ENCODE measurements at places on chromosomes 2 and 18.

GRCh38 chr2:20429528-20429927 lies 17.3 kb upstream of the RHOB start:
- DNase-seq, result no peak

GRCh38 chr18:58335223-58335622 lies 291.2 kb downstream of the NEDD4L start:
- DNase-seq, result no peak

- DNase-seq, result no peak
Measured at GRCh38 chr2:97715951-97716694, 2.7 kb downstream of the ZAP70 start.

- DNase-seq, result no peak
Measured at GRCh38 chr2:18514526-18515461, 45.7 kb downstream of the RDH14 start.

GRCh38 chr18:23458830-23459529 lies 5.9 kb downstream of the RIOK3 start:
- DNase-seq, result no peak

DNA sequence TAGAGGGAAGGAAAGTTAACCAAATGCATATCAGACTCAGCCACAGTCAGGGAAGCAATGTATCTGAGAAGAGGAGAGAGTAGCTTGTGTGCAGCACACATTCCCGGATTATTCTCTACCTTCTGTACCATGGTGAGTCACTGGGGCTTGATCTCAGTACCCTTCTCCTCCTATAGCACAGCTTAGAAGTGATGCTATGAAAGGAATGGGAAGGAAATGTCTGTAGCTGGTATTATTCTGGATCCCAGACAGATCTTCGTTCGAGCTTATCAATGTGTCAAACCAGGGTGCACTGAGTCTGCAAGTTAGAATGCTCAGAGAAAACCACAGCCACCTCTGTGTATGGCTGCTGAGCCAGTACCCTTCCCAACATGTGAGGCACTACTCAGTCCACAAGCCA lies 88.0 kb upstream of the NFU1 start:
- no peak for DNase-seq

- no peak for DNase-seq
Measured at GRCh38 chr2:165815299-165816141, 21.5 kb upstream of the GALNT3 start.

- DNase-seq, result no peak
Measured at GRCh38 chr2:64017811-64018700, 1.2 kb downstream of the VPS54 start.

GRCh38 chr2:862731-863466 lies 87.8 kb upstream of the SNTG2 start:
- no peak for DNase-seq

DNA sequence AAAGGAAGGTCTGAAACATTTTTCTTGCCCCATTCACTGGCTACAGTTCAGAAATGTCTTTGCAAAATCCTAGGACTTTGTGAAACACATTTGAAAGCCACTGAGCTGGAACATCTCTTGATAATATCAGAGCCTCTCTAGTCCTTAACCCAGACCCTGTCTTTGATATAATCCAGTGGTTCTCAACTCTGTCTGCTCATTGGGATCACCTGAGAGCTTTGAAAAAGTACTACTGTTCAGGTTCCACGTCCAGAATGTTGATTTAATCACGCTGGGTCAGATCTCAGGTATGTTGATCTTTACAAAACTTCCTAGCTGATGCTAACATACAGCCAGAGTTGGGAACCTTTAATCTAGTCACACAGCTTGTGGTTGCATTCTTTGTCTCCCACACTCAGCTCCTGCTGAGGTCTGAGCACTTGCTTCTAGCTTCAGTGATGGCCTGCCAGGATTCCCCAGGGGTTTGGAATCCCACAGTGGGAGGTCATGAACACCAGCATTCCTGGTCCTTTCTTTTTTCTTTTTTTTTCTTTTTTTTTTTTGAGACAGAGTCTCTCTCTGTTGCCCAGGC lies 262.7 kb downstream of the SETBP1 start:
- DNase-seq, result no peak

- no peak for DNase-seq
Measured at GRCh38 chr2:237704501-237705434, 77.4 kb downstream of the LRRFIP1 start.

DNA sequence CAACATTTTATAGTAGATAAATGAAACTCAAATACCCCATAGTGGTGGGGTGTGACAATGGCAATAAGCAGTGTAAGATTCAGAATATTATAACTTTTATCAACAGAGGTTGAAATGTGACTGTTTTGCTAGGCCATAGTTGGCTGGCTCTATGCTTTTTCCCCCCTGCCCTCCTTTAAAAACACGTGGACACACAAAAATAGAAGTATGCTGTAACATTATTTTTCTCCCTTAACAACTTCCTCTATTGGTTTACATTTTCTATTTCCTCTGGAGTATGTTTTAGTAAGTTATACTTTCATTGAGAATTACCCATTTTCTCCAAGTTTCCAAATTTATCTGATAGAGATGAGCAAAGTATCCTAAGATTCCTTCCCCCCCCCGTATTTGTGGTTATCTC lies 31.1 kb downstream of the NDUFAF7 start:
- no peak for DNase-seq

DNA sequence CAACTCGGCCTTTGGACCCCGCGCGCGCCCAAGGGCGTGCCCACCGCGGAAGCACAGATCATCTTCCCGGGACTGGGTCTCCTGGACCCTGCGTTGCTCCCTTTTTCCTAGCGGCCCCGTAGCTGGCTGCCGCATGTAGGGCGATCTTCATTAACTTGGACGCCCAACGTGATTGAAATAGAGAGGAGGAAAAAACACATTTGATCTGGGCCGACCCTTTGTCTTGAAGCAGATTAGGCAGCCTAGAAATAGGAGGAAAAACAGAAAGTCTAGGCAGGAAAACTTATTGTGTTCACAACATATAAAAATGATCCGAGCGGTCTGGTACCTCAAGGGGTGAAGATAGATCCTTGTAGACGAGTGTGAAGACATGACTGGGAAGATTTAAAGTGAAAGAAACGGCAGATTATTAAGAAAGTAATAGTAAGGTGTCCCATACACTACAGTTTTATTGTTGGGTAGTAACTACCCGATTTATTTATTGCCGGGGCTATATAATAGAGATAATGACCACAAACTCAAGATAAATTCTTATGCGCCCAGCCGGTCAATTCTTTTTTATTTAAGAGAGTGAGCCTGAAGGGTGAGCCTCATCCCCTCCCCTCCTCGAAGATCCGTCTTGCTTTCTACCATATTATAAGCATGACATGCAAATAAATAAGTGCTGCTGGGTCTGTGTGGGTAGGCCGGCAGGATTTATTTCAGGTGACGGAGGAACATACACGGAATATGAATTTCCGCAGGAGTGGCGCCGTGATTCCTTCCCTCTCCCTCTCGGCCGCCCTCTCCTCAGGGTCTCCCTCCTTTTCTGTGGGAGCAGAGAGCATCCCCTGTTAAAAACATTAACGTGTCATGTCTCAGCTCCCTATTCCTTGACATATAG lies 147.4 kb downstream of the MEIS1 start:
- DNase-seq, result no peak

- peak; percentile 31 for DNase-seq
Measured at GRCh38 chr2:83595121-83595690, 863.9 kb downstream of the SUCLG1 start.

- no peak for DNase-seq
Measured at GRCh38 chr2:99380376-99381010, 43.3 kb downstream of the EIF5B start.
